ENCODE measurements at places on chromosomes 1 and 21.

DNA sequence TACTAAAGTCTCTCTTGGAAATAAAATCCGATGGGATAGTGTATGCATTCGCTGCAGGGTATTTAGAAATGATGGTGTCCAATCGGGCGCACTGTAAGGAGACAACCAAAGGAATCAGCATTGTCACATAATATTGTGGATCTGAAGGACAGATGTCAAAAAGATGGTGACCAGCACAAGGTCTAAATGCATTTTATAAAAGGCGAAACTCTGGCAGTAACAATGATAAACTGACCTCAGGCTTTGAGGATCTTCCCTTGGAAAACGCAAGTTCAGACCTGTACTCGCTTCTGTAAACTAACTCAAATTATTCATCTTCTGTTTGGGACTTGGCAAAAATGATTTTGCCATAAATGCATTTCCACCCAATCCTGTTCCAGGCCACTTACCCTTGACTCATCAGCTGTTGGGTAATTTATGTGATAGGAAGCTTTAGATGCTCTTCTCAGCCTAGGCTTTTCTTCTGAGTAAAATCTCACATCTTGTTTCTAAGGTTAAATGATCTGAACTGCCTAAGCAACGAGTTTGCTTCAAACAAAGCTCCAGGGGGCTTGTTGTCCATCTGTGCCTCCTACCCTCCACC, 33.8 kb downstream of the STPG1 start:
- no peak for DNase-seq

GRCh38 chr1:226123591-226124471, 61.3 kb downstream of the H3-3A start:
- DNase-seq = peak; percentile 90

DNA sequence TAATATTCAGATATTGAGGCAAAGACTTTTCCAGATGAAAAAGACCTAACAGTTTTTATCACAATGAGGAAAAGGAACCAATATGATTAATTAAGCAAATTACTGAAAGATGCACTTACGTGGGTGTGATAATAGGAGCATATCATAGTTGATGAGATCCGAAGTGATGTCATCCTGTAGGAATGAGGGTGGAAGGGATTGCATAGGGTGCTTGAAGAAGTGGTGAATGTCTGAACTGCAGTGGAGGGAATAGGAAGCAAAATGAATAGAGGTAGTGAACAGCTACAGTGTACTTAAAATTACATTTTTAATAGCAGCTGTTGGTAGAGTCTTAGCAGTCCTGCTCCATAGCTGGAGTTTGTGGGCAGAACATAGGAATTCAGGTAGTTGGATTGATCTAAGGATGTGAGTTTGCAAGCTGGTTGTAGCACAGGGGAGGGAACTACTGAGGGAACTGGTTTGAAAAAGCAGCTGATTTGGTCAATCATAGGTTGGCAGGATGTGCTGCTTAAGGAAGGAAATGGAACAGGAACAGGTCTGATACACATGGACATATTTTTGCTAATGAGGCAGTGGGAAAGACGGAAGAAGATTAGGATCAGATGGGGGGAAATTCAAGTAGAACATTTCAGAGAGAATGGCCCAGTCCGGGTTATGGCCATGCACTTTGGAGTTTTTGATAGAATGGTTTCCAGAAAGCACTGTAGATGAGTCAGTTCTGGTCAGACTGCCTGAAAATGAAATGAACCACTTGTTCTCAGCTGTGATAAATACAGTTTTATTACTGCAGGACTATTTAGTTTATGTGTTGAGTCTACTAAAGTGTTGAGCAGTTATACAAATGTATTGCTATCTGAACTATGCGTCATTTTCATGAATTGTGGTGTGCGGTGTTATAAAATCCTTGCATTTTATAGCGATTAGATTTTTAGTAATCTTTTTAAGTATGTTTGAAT, 155.8 kb downstream of the RYR2 start:
- no peak for DNase-seq

- no peak for DNase-seq
These were observed 106.0 kb downstream of the TPTE start for GRCh38 chr21:10627316-10627863.

- no peak for DNase-seq
These were observed 17.0 kb downstream of the CFAP74 start for GRCh38 chr1:1986451-1987141.

DNA sequence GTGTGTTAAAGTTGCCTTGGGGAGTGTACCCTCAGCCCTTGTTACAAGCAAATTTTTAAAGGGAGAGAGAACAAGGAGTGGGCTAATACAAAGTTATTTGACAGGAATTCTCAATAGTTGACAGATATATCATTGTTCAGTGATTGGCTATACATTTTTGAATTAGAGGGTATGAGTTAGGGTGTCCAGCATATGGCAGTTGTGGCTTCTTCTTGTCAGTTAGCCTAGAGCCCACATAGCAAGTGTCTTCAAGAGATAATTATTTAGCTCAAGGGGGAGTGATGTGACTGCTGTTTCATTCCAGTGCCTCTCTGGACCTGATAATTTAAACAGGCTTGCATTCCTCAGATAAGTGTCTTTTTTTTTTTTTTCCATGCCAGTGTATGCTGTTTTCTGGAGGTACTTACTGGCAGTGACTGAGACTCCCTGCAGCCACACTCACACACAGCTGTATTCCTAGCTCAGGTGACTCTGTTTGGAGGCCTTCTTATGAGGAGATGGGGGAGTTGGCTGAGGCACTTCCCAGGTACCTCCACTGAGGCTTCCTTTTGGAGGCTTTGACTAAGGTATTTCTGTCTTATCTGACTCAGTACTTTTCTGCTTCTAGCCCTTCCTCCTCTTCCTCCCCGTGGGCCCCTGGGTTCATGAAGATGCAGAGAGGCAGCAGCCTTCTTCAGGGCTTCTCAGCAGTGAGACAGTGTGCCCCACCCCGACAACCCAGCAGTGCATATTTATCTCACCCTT, 32.3 kb downstream of the IVNS1ABP start:
- no peak for DNase-seq

GRCh38 chr1:226778657-226779058, 39.6 kb upstream of the ITPKB start:
- DNase-seq = peak; percentile 97

Data from RCC 7860 (cell line).